ENCODE measurements at places on chromosomes 12 and 14.

GRCh38 chr14:88421286-88421685 lies 35.8 kb downstream of the SPATA7 start:
- DNase-seq, result peak; percentile 1

DNA sequence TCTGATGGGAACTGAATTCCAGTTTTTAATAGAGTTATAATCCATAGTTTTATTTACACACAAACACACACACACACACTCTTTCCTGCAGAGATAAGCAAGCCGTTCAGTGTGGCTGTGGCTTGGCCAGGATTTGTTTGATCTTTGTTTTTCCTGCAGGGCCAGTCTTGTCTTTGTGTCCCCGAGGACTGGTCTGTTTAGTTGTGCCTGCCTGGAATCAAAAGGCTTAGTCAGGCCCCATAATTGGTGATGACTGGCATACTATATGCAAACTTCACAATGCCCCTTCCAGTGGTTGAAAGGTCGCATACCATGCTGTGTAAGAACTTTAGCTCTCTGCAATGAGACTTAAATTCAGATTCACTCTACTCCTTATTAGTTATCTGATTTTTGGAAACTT lies 26.0 kb downstream of the WBP11 start:
- DNase-seq, result no peak

DNA sequence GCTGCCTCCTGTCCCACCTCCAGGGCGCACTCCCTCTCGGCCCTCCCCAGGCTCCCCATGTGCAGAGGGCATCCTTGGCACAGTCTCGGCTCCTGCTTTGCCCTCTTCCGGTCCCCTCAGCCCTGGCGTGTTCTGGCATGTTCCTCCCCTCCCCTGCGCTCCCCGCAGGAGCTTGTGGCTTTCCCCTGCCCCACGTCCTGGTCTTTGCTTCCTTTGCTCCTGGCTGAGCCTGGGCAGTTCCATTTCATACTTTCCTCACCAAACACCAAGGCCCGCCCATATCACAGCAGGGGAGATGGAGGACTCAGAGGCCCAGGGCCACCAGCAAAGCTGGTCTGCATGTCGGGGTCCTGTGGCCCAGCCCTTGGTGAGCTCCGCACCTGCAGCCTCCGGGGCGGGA lies 56.0 kb downstream of the FBRSL1 start:
- no peak for DNase-seq

DNA sequence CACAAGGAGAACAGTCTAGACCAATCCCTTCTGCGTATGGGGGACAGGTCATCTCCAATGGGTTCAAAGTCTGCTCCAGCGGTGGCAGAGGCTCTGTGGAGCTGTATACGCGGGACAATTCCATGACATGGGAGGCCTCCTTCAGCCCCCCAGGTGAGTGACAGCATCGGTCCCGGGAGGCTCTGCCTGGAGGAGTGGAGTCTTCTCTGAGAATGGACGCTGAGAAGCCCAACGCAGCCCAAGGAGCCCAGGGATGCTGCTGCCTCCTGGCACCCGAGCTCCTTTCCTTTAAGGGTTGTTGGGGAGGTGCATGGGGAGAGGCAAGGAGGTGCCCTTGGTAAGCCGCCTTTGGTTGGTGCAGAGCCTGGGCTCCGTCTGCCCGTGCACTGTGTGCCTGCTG lies 28.2 kb downstream of the ADGRD1 start:
- no peak for DNase-seq

- no peak for DNase-seq
Observed at GRCh38 chr14:71579331-71579730, 352.9 kb upstream of the RGS6 start.

- no peak for DNase-seq
Observed at GRCh38 chr14:33232031-33232430, 293.4 kb downstream of the NPAS3 start.

DNA sequence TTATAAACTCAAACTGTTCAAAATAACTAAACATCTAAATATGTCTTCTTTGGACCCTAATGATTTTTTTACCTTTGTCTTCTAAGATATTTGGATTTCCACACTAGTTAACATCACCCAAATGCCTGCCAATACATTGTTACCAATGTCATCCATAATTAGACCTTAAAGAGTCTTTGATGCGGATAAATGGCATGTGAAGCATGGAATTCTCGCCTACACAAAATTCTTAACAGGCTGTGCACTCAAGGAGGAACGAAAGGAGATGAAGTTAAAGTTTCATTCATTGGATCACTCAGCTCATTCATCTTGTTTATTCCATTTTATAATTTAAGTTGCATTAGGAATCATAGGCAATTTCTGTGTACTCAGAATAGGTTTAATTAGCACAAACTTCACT lies 219.7 kb downstream of the ACSS3 start:
- no peak for DNase-seq
